ENCODE measurements at places on chromosomes 13 and 19. TPM values are rescaled to one million over a fixed set of nuclear protein-coding genes. Genes with fewer than 3 reads are reported as not detected.

The WDR88 gene
- total RNA-seq, result not detected

The PIH1D1 gene
- 148 TPM for total RNA-seq

The LILRA1 gene
- total RNA-seq, result not detected

The PRTN3 gene
- total RNA-seq, result not detected

The FFAR1 gene
- not detected for total RNA-seq

GRCh38 chr13:30466358-30466714 is 600 bp upstream of the HMGB1 start:
- DNase-seq, result no peak

- no peak for DNase-seq
Observed at GRCh38 chr13:98509271-98510155, 67.4 kb downstream of the STK24 start.

GRCh38 chr13:95181586-95181985 is 119.7 kb downstream of the ABCC4 start:
- DNase-seq, result no peak

DNA sequence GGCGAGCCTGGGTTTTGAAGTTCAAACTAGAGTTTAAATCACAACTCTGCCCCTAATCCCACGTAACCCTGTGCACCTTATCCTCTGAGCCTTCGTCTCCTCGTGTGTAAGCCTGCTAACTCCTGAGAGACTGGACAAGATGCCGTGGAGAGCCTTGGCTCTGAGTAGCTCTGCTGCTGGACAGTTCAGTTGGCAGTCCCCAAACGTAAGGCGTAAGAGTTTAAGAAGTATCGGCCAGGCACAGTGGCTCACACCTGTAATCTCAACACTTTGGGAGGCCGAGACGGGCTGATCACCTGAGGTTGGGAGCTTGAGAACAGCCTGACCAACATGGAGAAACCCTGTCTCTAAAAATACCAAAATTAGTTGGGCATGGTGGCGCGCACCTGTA is 4.7 kb upstream of the CD79A start:
- DNase-seq, result peak; percentile 37

DNA sequence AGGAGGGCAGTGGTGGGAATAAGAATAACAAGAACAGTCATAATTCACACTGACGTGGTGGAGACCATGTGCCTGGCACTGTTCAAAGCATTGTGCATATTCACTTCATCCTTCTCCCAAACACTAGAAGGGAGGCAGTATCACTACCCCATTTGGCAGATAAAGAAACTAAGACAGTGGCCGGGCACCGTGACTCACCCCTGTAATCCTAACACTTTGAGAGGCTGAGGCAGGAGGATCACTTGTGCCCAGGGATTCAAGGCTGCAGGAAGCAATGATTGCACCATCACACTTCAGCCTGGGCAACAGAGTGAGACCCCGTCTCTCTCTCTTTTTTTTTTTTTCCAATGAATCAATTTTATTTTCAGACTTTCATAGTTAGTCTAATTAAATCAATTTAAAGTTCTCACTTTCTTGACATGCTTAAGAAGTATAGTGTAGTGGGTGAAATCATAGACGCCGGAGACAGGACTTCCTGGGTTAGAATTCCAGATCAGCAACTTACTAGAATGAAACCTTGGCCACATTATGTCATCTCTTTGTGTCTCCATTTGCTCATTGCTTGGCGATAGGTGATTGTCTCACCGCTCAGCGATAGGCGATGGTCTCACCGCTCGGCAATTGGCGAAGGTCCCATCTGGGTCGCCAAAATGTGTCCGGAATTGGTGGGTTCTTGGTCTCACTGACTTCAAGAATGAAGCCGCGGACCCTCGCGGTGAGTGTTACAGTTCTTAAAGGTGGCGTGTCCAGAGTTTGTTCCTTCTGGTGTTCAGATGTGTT is 5.3 kb upstream of the ATG4D start:
- DNase-seq, result no peak

GRCh38 chr19:48925240-48925843 is 8.2 kb upstream of the DHDH start:
- DNase-seq, result no peak

DNA sequence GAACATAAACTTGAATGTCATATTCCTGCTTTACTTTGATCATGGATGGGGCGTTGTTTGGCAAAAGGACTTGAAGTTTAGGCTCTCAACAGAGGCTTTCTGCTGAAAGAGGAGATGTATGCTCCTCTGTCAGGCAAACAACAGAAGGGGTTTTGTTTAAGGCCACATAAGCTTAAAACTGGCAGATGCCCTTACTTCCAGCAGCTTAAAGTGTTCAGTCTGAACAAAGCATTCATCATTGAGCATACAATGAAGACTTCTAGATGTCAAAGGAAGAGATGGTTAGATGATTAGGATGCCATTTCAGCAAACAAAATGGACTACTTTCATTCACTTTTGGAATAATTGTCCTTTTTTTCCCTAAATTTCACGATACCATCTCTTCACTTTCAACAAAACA is 484.5 kb downstream of the SLITRK6 start:
- DNase-seq, result no peak

GRCh38 chr19:36009633-36010379 is 1.2 kb upstream of the SYNE4 start:
- no peak for DNase-seq

Data from G401 (cell line).